ENCODE measurements at places on chromosomes 12 and 14. TPM values are rescaled to one million over a fixed set of nuclear protein-coding genes. Genes with fewer than 3 reads are reported as not detected.

ZFHX2 gene
- total RNA-seq, result under 0.01 TPM

LRP6 gene
- total RNA-seq, result 50.3 TPM

FAM181A gene
- total RNA-seq, result not detected

TPH2 gene
- not detected for total RNA-seq

ASB2 gene
- total RNA-seq, result 0.86 TPM

PTPN6 gene
- not detected for total RNA-seq

FSCB gene
- total RNA-seq, result under 0.01 TPM

REC8 gene
- 4.2 TPM for total RNA-seq

HOXC5 gene
- total RNA-seq, result 1.3 TPM

SERPINA10 gene
- total RNA-seq, result not detected

KLRD1 gene
- total RNA-seq, result under 0.01 TPM

USP44 gene
- 5.2 TPM for total RNA-seq

LRTM2 gene
- not detected for total RNA-seq

TAS2R20 gene
- total RNA-seq, result 5.5 TPM

AKAP6 gene
- 3.9 TPM for total RNA-seq

C12orf50 gene
- total RNA-seq, result not detected

B4GALNT1 gene
- total RNA-seq, result 5.2 TPM

NEUROD4 gene
- not detected for total RNA-seq

Measured in fibroblast of villous mesenchyme (primary cell).